Hematopoietic multipotent progenitor cell treated with erythropoietin and hydrocortisone succinate and interleukin-3 and kit ligand, for 15 days (in vitro differentiated cells): ENCODE measurements at places on chromosomes 1 and 21.

- DNase-seq: no peak
These were observed 218.6 kb downstream of the GRIK1 start for GRCh38 chr21:29721221-29721620.

DNA sequence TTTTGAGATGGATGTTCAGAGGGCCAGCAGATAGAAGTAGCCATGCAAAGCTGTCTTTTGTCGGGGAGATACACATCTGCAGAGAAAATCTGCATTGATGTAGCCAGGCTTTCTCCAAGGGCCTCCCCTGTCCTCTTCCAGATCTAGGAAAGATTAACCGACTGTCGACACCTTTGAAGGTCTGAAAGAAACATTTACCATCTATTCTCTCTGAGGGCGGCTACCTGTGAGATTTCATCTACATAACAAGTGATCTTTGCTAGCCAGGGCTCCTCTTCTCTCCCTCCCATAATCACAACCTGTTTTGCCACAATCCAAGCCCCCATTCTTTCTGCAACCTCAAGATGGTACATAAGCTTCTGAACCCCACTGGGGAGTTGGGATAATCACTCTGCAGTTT is 193.6 kb downstream of the RGS7 start:
- no peak for DNase-seq

- no peak for DNase-seq
These were observed 32.9 kb downstream of the NIBAN1 start for GRCh38 chr1:184941410-184941733.

DNA sequence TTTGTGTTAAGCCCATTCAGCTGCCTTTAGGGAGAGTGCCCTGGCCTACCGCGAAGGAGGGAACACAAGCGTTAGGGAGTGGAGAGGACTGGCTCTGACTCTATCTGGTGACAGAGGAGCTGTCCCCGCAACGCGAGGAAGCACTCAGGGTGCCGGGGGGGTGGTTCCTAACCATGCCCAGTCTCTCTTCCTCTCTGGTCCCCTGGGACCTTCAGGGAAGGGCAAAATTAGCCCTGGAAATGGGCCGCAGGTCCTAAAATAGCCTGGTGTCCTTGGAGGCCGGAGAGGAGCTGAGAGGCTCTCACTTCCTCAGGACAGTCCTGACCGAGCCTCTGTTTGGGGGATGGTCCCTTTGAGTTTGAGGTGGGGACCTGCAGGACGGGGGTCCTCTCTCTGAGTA is 5.8 kb downstream of the SLC45A1 start:
- no peak for DNase-seq

GRCh38 chr1:165235777-165236291 is 120.7 kb downstream of the LMX1A start:
- DNase-seq: no peak

GRCh38 chr1:35845766-35846165 is 37.2 kb upstream of the AGO1 start:
- DNase-seq: no peak

GRCh38 chr21:38831526-38832467 is 26.1 kb downstream of the ETS2 start:
- DNase-seq: no peak

DNA sequence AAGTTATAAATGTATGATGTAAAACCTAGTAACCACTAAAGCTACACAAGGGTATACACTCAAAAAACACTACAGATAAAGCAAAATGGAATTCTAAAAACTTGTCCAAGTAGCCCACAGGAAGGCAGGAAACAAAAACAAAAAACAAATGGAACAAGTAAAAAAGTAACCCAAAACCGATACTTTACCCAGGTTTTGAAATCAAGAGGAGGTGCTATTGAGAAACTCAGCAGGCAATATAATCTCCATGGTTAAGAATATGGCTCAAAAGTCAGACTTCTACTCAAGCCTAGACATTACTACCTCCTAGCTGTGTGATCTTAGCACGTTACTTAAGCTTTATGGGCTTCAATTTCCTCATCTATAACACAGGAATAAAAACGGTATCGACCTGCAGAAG is 13.3 kb downstream of the RBBP5 start:
- DNase-seq: no peak

DNA sequence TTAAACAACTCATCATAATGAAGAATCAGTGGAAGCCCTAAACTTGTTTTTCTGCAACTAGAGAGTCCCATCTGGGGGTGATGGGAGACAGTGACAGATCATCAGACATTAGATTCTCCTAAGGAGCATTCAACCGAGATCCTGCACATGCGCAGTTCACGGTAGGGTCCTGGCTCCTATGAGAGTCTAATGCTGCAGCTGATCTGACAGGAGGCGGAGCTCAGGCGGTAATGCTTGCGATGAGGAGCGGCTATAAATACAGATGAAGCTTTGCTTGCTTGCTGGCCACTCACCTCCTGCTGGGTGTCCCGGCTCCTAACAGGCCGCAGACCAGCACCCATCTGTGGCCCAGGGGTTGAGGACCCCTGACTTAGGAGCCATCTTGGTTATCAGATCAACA is 247.2 kb downstream of the FMN2 start:
- no peak for DNase-seq

DNA sequence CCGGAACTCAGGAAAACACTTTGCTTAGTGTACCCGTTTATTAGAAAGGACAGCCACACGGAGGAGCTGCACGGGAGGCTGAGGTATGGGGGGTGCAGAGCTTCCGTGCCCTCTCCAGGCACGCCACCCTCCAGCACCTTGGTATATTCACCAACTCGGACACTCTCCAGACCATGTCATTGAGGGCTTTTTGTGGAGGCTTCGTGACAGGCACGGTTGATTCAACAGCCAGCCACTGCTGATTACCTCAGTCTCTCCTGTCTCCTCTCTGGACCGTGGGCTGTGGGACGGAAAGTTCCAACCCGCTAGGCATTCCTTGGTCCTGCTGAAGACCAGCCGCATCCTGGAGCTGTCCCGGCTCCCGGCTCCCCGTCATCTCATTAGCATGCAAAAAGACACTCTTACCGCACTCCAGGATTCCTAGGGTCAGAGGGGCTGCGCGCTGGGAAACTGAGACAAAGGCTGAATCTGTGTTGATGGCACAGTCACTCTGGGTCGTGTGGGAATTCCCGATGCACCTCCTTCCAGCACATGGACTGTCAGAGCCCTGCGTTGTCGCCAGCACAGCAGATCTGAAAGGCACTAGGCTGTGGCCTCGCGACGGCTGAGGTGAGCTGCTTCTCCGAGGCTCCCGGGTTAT is 65.6 kb downstream of the PRKCZ start:
- DNase-seq: no peak

DNA sequence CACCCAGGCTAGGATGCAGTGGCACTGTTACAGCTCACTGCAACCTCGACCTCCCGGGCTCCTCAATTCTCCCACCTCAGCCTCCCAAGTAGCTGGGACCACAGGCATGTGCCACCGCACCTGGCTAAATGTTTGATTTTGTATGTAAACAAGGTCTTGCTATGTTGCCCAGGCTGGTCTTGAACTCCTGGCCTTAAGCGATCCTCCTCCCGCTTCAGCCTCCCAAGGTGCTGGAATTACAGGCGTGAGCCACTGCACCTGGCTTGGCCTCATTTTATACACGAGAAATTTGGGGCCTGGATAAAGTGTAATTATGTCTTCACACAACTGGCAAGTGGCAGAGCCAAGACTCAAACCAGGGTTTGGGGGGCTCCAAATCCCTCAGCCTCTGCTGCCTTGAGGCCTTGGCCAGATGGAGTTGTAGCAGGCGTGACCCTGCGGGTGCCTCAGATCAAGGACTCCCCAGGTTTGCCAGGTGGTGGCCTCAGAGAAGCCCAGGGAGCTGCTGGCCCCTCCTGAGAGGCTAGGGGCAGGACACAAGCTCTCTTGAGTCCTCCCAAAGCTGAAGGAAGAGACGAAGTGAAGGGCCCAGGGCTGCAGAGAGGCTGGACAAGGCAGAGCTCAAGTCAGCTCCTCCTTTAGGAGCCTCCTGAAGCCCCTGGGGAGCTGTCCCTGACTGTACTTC is 61.7 kb downstream of the MDM4 start:
- no peak for DNase-seq
